SHP77 (cell line): ENCODE measurements at places on chromosomes 11 and 22.
A peak's percentile ranks its signal among the peaks of the same experiment; 100 is the strongest.

GRCh38 chr11:75403037-75403436 is 3.7 kb downstream of the RPS3 start:
- DNase-seq: no peak

DNA sequence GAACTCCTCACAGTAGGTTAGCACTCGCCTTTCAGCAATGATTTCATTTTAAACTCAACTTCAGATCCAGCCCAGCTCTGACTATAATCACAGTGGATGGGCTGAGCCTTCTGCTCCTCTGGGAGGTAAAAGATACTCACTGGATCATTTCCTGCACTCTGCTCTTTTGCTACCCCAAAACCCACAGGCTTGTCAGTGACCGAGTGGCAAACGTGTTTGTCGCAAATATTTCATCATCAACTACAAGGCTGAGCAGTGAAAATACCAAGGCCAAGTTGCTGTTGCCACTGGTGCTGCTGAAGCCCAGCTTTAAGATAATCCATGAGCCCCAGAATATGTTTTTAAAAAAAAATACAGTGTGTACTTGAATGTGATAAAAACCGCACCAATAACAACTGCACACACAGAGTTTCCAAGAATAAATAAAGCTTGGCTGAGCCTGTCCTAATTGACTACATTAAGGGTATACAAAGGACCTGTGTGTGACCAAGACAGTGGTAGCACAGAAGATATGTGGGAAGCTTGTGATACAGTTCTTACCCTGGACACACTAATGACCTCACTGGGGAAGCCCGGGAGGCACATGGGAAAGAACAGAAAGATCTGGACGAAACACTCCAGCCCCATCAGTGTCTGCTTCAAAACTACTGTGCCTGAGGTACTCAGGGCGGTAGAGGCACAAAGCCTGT is 41.3 kb downstream of the ABTB2 start:
- no peak for DNase-seq

DNA sequence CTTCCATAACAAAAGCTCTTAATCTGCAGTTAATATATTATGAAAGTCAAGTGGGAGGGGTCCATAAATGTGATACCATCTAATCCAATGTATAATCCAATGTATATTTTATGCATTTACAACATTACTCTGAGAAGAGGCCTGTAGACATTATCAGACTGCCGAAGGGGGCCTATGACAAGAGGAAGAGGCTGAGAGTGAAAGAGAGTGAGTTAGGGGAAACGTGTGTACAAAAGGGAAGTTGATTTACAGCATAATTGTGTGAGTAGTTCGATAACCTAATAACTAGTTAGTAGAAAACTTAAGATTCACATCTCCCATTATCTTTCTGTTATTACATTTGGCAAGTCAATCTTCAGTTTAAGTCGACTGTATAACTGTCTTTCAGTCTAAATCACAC is 86.6 kb downstream of the DDX10 start:
- no peak for DNase-seq

GRCh38 chr11:125772834-125773505 is 5.7 kb downstream of the PATE2 start:
- DNase-seq: no peak

GRCh38 chr11:819943-820649 is 1.4 kb downstream of the PNPLA2 start:
- peak; percentile 48 for DNase-seq

DNA sequence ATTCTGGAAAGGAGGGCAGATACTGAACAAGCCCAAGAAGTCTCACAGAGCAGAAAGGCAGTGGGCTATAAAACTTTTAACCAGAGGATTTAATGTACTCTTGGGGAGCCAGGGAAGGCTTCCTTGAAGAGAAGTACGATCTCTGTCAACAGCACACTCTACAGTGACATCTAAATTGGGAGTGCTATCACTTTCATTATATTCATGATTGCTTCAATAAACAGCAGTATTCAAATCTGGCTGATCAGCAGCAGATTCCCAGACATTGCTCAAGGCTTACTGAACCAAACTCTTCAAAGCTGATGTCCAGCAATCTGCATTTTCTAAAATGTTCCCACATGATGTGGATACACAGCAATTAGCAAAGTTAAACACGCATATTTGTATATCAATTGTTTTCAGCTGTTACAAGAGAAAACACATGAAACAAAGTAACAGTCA is 44.2 kb downstream of the SYTL2 start:
- DNase-seq: no peak

- no peak for DNase-seq
These were observed 81.6 kb downstream of the PDHX start for GRCh38 chr11:34997952-34998528.

GRCh38 chr11:134586726-134587125 is 174.7 kb upstream of the B3GAT1 start:
- no peak for DNase-seq

DNA sequence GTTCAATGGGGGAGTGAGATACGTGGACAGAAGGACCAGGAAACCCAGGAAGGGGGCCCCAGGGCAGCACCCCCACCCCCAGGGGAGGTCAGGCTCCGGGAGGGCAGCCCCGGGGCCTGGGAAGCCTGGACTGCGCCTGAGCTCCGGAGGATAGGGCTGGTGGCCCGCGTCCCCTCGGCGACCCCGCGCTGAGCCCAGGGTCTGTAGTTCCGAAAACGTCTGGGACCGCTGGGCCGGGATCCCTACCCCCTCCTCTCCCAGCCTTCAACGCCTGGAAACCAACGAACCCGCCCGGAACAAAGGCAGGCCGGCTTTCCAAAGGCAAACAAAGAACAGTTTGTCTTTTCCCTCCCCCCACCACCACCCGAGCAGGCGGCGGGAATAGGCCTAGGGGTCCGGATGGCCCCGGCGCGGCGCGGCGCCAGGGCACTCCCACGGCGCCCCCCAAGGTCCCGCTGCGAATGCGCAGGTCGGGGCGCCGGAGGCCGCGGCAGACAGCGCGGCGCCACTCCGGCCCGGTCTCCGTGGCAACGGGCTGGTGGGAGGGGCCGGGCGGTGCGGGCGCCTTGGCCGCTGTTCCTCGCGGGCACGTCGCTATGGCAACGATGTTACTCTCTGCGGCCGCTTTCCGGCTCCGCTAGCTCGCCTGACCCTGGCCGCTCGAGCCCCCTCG is 58.5 kb downstream of the IGLL1 start:
- peak; percentile 94 for DNase-seq

DNA sequence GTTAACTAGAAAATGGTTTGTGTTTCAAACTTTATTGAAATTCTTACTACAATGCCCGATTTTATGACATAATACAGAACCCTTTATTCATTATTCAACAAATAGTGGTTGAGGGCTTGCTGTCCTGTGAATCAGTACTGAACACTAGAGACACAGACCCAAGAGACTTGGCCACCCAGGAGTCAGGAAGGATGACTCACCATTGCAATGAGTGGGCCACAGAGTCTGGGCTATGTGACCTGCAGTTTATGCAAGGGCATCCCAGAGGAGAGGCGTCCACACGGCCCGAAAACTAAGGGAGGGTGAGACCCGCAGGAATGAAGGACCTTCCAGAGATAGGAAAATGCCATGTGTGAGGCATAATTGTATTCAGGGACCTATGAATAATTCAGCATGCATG is 143.8 kb upstream of the DDI1 start:
- no peak for DNase-seq

GRCh38 chr11:26704249-26704648 is 17.6 kb downstream of the SLC5A12 start:
- DNase-seq: no peak

GRCh38 chr11:19237381-19237780 is 3.4 kb downstream of the E2F8 start:
- no peak for DNase-seq

DNA sequence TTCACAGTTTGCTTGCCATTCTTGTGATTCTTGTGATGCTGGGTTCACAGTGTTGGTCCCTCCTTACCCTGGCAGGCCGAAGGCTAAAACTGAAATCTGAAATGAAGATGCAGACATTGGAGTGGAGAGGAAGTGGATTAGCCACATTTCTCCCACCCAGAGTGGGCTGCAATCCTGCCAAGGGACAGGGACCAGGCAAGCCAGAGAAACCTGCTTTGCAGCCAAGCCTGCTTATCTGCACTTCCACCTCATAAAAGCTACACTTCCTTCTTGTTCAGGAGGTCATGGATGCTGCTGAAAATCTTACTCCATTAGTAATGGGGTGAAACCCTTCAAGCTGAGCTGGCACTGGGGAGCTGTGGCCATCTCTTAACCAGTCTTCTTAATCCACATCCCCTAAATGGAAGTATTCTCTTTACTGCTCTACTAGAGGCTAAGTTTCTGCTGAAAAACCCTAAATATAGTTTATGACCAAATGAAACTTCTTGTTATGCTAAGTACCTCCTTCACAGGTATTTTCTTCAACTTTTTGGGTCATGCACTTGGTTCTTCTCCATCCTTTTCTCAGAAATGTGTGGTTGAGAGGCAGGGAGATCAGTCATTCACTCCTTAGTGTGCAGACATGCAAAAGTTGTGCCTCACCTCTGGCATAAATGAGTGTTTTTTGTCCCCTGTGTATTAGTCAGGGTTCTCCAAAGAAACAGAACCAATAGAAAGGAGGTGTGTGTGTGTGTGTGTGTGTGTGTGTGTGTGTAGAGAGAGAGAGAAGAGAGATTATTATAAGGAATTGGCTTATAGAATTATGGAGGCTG is 133.9 kb upstream of the BMAL1 start:
- no peak for DNase-seq

GRCh38 chr11:32615422-32615821 is 31.8 kb downstream of the EIF3M start:
- no peak for DNase-seq

DNA sequence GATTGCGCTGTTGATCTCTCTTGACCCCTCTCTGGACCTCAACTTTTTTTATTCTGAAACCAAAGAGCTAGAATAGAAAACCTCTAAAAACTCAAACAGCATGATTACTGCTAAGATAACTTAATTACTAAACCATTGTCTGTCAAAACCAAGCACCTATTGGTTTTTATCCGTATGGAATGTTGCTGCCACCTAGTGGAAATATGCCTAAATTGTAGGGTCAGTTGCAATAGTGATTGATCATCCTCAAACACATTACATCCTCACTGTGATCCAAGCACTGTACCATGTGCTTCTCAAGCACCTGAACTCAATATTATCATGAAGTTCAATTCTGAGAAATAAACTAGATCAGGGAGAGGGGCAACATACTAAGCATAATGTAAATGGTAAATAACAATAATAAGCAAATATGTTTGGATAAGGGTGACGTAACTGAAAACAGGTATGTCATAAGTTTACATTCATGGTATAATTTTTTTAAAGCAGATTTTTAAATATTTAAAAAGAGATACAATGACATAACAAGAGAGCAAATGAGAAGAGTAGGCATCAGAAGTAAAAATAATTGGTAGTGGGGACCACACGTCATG is 3.8 kb upstream of the OR5A2 start:
- DNase-seq: peak; percentile 13

- DNase-seq: no peak
These were observed 113.7 kb downstream of the INSC start for GRCh38 chr11:15228331-15228849.
